ENCODE measurements at places on chromosomes 16 and 17.

DNA sequence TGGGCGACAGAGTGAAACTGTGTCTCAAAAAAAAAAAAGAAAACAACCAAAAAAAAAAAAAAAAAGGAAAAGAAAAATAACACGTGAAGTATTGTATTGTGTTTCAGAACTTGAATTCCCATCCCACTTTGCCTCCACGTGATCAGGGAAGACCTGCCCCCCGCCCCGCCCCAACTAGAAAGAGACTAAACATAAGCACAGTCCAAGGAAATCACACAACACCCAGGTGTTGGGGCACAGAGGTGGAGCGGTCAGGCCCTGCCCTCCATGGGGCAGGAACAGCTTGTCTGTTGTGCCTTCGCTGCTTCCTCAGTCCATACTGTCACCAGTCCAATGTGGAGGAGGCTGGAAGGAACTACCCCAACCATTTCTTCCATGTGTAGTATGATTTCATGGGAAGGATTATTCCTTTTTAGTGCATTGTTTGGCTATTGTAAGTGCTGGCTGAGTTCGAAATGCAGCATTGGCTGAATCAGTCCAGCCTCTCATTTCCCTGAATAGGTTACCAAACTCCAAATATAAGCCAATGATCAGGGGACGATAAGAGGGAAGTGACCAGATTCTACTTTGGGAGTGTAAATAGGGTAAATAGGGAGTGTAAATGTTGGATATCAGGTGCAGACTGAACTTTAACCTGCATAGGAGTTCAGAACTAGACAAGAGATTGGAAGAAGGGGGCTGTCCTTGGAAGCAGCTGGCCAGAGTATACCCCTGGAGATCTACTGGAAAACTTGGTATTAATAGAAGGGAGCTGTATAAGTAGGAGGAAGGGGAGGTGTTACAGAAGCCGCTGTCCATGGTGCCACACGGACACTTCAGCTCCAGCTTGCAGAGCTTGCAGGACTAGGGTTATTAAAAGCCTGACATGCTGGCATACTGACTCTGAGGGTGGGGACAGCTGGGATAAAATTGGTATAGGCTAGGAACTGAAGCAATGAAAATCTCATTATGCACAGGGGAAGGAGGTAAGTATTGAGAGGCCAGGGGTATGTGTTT lies 50.7 kb downstream of the TANGO6 start:
- no peak for DNase-seq

- no peak for DNase-seq
These were observed 48.7 kb upstream of the GSE1 start for GRCh38 chr16:85564277-85565051.

GRCh38 chr17:79811868-79812352 lies 15.0 kb upstream of the CBX8 start:
- DNase-seq: no peak

DNA sequence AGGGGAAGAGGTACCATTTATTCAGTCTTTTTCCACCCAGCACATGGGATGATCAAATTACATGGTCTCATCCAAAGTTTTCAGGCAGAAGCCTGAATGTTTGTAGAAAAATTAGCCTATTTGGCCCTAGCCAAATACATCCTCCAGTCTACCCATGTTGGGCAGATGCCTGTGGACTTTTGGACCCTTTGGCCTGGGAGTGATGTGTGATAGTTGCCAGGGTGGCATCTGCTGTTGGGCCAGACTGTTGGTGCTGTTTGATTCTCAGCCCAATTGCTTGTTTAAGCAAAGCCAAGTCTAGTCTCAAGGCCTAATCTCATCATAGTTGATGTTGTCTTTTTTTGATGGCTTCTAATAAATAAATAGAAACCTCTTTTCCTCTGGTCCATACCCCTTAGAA lies 419.0 kb downstream of the CDH13 start:
- DNase-seq: no peak

DNA sequence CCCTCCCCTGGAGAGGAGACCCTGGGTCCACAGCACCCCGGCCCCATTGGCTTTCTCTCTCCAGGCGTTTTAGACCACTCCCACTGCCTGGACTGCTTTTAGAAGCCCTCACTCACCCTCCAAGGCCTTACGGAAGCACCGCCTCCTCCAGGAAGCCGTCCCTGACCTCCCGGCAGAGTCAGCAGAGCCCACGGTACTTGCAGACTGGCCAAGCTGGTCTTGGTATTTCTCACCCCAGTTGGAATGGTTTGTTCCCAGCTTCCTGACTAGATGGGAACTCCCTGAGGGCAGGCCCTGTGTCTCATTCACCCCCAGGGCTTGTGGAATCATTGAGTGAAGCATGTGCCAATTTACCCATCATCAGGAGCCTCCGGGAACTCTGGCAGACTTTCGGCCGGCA lies 9.2 kb downstream of the SCGB1C2 start:
- no peak for DNase-seq

DNA sequence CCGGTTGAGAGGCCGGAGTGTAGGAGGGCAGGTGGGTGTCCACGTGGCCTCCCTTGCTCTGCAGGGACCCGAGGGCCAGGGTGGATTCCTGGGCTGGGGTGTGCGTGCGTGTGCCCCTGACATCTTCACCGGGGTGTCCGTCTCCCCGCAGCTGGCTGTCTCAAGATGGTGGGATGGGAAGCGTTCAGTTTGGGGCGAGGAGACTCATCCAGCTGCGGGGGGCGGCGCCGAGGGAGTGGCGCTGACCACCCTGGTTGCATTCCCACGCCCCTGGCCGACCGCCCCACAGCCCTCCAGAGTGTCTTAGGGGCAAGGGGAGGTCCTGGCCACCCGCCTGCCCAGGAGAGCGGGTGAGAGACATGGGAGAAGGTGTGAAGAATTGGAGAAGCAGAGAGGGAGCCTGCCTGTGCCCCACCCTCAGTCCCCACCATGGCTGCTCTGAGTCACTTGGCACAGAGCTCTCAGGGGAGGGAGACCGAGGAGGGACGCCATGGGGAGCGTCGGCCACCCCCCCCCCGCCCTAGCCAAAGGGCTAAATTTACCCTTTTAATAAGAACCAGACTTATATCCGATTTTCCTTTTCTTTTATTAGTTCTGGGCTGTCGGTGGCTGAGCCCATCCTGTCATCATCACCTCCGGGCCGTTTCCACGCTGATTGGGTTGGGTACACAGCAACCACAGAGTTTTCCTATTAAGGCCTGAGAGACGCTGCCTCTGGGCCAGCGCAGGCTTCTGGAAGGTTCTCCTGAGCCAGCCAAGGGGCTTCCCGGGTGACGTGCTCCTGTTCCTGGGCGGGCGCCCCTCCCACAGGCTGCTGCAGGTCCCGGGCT lies 22.0 kb downstream of the BAHCC1 start:
- no peak for DNase-seq

DNA sequence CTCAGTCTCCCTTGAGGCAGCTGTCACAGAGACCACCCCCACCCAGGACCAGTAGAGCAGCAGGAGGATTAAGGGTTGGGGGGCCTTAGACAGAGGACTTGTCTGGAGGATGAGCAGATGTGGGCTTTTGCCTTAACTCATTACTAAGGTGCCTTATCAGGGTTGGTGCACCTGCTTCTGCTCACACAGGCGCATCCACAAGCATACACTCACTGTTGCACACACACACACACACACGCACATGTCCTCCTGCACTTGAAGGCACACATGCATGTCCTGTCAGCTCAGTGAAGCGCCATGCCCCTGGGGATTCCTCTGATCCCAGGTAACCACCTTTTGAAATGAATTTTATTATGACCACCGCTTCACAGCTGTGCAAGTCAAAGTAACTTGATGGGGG lies 1.2 kb downstream of the GFAP start:
- DNase-seq: no peak

DNA sequence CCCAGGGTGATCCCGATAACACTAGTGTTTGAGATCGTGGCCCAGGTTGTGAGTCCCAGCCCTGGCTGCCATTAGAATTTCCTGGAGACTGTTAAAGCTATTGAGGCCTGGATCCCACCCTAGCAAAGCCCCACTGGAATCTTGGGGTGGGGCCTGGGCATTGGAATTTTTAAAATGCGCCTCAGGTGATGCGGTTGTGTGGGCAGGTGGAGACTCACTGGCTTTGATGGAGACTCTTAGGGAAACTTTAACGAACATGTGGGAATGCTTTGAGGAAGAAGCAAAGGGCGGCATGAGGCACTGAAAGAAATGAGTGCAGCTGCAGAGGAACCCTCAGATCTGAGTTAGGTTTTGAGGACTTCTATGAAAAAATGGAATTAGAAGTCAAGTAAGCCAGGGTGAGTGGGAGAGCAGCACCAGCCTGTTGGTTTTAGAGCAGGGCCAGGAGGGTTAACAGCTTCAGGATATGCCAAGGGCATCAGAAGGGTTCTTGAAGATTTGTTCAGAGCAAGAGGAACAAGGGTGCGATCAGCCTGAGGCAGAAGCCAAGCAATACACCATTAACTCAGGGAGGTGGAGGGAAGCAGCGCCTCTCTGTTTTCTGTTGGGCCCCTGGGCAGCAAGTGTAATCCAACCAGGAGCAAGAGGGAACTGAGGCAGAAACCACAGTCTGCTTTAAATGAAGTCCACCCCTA lies 42.5 kb downstream of the KSR1 start:
- DNase-seq: no peak

DNA sequence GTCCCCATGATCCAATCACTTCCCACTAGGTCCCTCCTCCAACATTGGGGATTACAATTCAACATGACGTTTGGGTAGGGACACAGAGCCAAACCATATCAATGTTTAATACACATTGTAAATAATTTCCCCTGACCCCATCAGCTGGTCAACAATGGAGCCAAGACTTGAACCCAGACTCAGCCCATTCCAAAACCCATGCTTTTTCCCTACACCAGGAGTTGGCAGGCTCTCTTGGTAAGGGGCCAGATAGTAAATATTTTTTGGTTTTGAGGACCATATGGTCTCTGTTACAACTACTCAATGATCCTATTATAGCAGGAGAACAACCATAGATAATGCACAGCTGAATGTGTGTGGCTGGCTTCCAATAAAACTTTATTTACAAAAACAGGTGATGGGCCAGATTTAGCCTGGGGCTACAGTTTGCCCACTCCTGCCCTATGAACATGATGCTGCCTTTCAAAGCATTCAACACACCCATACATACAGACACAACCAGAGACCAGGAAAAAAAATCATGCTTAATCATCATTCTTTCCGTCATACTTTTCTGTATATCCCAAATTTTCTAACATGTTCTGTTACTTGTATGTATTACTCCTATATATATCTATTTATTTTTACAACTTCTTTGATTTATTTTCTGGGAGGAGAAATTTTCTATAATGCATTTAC lies 22.1 kb upstream of the MSI2 start:
- no peak for DNase-seq

Measured in GM19239 (cell line).